Amniotic epithelial cell (primary cell): ENCODE measurements at places on chromosomes 4 and X.

DNA sequence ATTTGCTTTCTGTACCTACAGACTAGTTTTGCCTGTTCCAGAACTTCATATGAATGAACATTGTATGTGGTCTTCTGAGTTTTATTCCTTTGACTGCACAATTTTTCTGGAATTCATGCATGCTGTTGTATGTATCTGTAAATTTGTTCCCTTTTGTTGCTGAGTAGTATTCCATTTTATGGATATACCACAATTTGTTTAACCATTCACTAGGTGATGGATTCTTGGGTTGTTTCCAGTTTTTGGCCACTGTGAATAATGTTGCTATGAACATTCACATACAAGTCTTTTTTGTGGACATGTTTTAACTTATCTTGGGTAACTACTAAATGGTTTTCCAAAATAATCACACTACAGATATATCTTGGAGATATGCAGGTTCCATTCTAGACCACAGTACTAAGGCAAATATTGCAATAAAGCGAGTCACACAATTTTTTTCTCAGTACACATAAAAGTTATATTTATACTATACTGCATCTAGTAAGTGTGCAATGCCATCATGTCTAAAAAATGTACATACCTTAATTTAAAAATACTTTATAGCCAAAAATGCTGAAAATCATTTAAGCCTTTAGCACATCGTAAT is 58.7 kb downstream of the TSPAN5 start:
- DNase-seq: no peak

GRCh38 chrX:132961511-132961910 is 3.1 kb upstream of the HS6ST2 start:
- no peak for DNase-seq

DNA sequence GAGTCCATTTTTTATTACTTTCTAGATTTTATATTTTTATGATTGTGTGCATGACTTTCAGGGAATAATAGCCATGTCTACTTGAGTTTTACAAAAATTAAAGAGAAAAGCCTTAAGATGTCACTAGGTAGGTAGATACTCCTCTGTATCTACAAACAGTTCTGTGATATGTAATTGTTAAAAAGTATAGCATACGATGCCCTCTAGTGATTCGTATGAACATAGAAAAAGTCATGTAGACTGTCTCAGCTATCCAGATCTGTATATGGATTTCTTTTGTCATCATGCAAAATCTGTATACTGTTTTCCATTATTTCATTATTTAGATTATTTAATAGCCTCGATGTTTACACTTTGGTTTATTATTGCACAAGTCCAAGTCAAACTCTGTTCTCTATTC is 856.6 kb downstream of the CENPC start:
- DNase-seq: peak; percentile 51

- DNase-seq: peak; percentile 67
Observed at GRCh38 chr4:118865091-118865708, 23.5 kb upstream of the SYNPO2 start.

- DNase-seq: no peak
Observed at GRCh38 chr4:126046081-126046614, 731.4 kb downstream of the FAT4 start.

DNA sequence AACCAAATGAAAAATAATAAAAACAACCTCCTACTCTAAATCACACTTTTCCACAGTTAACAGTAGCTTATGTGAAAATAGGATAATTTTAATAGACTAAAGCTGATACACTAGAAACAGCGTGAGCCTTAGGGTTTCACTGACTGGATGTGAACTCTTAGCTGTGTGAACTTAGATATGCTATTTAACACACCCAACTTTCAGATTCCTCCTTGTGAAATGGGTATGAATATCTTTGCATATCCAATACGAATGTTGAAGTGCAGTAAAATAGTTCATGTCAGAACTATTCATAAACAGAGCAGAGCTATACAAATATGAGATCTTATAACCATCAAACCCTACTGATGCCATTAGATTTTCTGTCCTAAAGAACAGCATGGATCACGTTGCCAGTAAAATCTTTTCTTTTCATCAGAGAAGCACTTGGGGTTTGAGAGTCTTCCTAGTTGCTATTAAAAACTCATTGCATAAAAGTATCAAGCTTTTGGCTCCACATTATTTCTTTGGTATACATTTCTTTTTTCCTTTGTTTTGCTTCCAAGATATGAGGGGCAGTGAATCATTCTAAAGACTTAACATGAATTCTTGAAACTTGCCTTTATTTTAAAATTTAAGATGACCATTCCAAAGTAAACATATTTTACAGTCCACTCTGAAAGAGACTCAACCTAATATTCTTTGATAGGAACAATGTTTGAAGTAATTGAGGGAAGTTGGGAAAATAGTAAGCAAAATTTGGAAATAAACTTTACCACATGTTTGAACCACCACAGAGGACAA is 102.4 kb downstream of the CPE start:
- DNase-seq: no peak

GRCh38 chrX:15567886-15568616 is 32.7 kb downstream of the ACE2 start:
- DNase-seq: peak; percentile 11

- no peak for DNase-seq
Observed at GRCh38 chr4:183495184-183495583, 9.7 kb upstream of the ING2 start.

DNA sequence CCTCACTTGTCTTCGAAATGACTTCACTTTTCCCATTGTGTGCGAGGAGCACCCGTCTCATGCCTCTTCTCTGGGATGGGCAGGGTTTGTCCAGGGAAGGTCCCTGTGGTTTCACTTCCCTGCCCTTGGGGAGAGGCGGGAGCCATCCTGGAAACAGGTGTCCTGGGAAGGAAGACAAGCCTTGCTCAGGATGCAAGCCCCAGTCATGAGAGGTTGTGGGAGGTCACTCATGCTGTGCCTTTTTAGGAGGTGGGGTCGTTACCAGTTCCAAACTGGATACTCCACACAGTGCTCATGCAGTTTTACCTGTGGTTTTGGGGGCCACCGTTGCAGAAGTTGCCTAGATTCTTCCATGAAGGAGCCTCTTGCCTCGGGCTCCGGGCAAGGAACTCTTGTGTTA is 3.8 kb downstream of the RGS12 start:
- DNase-seq: no peak

DNA sequence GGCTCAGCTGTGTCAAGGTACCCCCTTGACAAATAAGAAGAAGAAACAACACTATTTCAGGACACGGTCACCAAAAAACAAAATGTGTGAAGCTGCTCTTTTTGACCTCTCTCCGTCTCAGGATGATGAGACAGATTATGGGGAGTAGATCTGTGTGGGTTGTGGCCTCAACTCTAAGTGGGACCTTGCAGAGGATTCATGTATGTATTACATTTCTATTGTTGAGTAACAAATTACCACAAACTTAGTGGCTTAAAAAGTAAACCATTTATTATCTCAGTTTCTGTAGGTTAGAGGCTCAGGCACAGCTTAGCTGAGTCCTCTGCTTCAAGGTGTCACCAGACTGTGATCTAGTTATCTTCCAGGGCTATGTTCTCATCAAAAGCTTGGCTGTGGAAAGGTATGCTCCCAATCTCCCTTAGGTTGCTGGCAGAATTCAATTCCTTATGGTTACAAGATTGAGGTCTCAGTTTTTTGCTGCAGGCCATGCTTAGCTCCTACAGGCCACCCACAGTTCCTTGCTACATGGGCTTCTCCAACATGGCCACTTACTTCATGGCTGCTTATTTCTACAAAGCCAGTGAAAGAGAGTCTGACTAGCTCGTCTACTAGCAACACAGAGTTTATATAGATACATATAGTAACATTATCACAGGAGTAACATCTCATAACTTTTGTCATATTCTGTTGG is 28.1 kb downstream of the DGKK start:
- DNase-seq: no peak

DNA sequence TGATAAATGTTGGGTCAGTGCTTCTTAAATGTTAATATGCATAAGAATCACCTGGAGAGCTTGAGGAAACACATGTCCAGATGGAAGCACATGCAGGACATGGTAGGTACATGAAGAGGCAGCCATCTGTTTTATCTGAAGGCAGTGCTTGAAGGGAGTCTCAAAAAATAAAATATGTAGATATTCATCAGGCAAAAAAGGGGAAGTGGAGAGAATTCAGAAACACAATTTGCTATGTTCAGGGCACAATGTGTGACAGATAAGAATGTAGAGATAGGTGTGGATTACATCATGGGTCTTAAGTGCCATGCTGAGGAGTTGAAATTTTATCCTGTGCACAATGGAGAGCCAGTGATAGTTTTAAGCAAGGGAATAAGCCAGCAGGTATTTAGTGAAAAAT is 59.6 kb upstream of the CASK start:
- DNase-seq: no peak

DNA sequence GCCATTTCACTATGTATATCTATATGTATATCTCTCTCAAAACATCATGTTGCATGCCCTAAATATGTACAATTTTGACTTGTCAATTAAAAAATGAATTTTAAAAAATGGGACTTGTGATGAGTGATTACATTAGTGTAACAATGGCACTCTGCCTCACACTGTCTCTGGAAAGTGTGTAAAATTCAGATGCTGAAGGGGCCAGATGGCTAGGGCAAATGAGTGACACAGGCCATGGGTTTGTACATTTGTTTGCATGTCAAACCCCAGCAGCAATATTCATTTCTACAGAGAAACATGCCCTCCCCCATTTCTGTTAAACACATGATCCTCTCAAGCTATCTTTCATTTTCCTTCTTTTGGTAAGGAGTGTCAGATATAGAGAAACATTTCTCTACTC is 8.1 kb downstream of the SCARB2 start:
- no peak for DNase-seq

DNA sequence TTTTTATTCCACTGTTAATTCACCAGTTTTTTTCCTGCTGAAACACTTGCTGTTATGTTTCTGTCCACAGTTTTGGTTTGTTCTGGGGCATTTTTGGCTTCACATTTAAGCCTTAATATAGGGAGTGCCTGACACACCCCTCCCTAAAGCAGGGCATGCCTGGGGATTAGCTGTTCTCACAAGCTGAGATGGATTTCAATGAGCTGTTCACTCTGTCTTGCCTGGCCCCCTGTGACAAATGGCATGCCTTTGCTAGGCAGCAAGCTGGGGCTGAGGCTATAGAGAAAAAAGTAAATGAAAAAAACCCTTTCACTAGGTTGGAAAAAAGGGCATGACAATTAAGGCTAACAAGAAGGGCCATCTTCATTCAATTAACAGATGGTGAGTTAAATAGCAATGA is 22.4 kb downstream of the LPAR4 start:
- DNase-seq: no peak

GRCh38 chr4:4677556-4678522 is 136.0 kb upstream of the STX18 start:
- DNase-seq: peak; percentile 65

- no peak for DNase-seq
Observed at GRCh38 chrX:147226801-147227200, 412.3 kb upstream of the CXorf51A start.

DNA sequence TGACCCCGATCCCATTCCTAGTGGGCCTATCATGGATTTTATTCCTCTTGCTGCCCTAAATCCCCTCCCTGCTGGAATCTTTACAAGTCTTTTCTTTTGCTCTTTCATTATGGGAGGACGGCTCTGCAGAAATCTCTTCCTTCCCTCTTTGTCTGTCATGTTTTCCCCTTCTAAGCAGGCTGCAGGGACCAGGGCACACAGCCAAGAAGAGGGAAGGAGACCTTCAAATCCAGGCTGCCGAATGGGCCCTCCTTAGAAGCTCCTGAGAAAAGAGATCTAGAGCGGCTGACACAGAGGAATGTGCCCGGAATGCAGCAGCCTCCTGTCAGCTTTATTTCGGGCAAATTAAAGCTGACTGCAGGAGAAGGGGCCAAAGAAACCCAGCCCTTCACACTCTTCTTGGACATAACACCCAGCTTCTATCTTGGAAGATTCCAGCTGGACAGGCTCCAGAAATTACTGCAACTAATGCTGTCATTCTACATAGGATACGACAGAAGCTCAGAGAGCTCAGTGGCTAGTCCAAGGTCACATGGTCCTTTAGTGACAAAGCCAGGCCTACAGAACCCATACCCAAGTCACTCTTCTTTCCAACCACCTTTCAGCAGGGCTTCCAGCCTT is 187.8 kb upstream of the NHS start:
- DNase-seq: no peak

GRCh38 chr4:24794916-24795665 is at the start of gene SOD3:
SOD3 (plus strand) TSS chr4:24795573; CDS start chr4:24799522, 3,949 bp downstream.
- peak; percentile 47 for DNase-seq

- DNase-seq: peak; percentile 27
Observed at GRCh38 chr4:126718136-126718535, 914.6 kb upstream of the INTU start.

DNA sequence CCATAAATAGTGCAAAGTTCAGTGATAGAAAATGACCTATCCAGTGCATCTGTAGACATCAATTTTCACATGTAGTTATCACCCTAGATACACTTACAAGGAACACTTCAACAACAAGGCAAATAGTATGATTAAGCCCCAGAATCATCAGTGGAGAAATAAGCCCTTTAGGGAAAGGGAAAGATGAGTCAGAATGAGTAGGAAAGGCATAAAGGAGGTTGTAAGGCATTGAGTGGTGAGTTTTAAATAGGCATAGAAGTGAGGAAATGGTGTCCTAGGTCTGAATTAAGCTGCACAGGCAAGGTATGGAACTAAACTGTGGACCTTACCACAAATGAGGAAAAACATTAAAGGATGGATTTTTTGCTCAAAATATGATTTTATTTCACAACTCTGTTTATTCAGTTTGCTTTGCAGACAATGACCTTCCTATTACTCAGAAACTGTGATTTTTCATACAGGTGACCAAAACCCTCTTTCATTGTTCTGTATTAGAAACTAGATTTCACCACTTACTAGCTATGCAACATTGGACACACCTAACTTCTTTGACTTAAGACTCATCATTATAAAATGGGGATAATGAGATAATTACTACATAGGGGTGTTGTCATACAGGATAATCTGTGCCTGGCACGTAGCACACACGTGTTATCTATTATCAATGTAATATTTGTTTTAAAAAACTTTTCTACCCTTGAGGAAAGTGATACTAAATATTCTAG is 57.0 kb upstream of the MAP9 start:
- peak; percentile 68 for DNase-seq

- DNase-seq: peak; percentile 37
Observed at GRCh38 chr4:37981844-37982720, 21.9 kb downstream of the PTTG2 start.

- DNase-seq: no peak
Observed at GRCh38 chr4:73012673-73013072, 56.8 kb downstream of the COX18 start.

DNA sequence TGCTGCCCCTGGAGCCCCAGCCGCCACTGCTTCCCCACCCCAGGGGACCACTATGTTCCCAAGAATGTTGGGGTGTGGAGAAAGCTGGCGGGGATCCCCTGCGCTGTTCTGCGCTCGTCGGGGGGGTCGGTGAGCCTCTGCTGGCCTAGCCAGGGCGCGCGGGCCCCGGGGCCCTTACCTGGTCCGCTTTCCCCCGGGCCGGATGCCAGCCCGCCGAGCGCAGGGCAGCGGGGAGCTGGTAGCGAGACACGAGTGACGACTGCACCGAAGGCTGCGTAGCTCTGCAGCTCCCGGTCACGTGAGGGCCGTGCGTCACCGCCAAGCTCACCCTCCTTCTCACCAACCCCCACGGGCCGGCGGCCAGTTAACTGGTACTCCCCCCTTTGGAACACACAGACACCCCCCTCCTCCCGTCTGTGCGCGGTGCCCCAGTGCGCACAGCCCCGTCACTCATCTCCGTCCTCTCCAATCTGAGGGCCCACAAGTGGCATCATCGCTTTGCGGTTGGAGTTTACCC is at the start of gene BEX1:
BEX1 (minus strand) TSS at position 254 of the 517 bp plus-strand sequence. CDS start 897 bp downstream, outside the sequence.
- peak; percentile 35 for DNase-seq

- DNase-seq: peak; percentile 85
Observed at GRCh38 chrX:143429811-143430210, 87.5 kb downstream of the SPANXN3 start.
